ENCODE measurements at places on chromosomes 4 and X.

- DNase-seq, result no peak
These were observed 10.8 kb upstream of the ADH1A start for GRCh38 chr4:99301376-99302164.

- DNase-seq, result no peak
These were observed 24.0 kb downstream of the PCGF3 start for GRCh38 chr4:729336-730315.

DNA sequence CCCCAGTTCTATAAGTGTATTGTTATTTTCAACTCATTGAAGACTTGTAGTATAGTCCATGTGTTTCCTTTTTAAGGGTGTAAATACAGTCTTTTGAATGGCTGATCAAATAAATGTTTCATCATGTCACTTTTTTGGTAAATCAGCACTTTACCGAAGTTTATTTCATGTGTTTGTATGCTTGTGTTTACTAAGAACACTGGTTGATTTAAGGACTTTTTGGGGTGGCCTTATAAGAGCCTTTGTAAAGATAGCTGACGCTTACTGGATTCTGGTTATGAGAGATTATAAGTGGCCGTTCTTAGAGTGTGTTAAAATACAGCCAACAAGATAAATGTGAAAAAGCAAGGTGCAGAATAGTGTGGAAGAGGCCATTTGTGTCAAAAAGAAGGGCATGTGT is 2.6 kb downstream of the UBE2K start:
- no peak for DNase-seq

- no peak for DNase-seq
These were observed 653.9 kb upstream of the AADAT start for GRCh38 chr4:170743633-170744032.

DNA sequence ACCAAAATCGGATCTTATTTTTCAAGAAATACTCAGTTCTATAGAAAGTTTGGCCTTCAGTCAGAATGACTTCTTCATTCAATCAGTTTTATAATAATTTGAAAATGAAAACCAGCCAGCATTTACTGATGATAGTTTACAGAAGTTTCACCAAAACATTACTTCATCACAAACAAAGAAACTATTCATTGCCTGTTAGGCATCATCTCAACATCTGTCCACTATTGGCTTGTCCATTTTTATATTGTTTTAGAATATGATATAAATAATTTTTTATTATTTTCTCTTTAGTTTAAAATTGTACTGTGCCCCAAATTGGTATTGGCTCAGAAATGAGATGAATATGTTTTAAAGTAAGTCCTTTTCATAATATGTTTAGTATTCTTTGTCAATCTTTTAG is 38.4 kb downstream of the FAT4 start:
- no peak for DNase-seq

DNA sequence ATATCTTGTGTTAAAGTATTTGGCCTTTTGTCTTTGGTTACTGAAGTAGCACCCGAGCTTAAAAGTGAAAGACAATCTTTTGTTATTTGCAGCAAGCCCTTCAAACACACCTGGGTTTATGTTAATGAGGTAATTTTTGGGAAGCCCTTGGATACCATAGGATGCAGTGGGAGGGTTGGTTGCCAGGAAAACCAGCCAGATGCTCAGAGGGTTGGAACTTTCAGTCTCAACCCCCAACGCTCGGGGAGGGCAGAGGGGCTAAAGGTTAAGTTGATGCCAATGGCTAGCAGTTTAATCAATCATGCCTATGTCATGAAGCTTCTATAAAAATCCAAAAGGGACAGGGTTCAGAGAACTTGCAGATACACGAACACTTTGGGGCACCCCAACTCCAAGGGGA is 17.2 kb upstream of the GPR173 start:
- DNase-seq, result no peak

GRCh38 chr4:160019936-160020335 is 917.1 kb downstream of the RAPGEF2 start:
- no peak for DNase-seq

DNA sequence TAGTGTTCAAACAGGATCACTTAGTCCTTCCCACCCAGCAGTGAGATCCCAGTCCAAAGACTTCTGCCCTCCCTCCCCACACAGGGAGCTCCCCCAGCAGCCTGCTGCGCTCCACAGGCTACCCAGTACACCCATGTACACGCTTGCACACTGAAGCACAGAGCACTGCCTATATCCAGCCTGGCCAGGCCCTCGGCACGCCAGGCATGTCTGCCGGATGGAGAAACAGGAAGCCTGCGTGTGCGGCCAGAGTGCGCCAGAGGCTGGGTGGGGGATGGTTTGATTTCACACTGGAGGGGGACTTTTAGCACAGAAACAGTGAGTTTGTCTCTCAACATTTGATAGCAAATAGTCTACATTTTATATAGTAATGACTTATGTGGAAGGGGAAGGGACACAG is 833.5 kb upstream of the IGFBP7 start:
- DNase-seq, result no peak

GRCh38 chr4:128517739-128518510 is 230.3 kb upstream of the PGRMC2 start:
- DNase-seq, result no peak

DNA sequence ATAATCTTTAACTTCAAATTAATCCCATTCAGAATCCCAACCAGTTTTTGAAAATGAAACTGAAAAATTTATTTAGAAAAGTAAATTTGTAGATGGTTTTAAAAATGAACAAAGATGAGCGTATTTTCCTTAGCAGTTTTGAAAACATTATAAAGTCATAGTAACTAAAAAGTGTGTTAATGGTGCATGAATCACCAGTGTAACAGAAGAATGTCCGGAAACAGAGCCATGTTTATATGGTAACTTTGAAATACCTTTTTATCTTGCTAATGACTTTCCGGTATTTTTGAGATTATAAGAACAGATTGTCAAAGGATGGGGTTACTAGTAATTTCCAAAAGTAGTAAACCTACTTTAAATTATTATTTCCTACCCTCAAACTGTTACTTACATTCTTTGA is 145.9 kb downstream of the IRS4 start:
- no peak for DNase-seq

GRCh38 chr4:36255577-36255976 is 11.3 kb upstream of the ARAP2 start:
- DNase-seq, result peak; percentile 51

GRCh38 chr4:118327554-118328241 is 25.1 kb downstream of the PRSS12 start:
- DNase-seq, result no peak

- no peak for DNase-seq
These were observed 1869.7 kb downstream of the PCDH7 start for GRCh38 chr4:32589853-32590252.

DNA sequence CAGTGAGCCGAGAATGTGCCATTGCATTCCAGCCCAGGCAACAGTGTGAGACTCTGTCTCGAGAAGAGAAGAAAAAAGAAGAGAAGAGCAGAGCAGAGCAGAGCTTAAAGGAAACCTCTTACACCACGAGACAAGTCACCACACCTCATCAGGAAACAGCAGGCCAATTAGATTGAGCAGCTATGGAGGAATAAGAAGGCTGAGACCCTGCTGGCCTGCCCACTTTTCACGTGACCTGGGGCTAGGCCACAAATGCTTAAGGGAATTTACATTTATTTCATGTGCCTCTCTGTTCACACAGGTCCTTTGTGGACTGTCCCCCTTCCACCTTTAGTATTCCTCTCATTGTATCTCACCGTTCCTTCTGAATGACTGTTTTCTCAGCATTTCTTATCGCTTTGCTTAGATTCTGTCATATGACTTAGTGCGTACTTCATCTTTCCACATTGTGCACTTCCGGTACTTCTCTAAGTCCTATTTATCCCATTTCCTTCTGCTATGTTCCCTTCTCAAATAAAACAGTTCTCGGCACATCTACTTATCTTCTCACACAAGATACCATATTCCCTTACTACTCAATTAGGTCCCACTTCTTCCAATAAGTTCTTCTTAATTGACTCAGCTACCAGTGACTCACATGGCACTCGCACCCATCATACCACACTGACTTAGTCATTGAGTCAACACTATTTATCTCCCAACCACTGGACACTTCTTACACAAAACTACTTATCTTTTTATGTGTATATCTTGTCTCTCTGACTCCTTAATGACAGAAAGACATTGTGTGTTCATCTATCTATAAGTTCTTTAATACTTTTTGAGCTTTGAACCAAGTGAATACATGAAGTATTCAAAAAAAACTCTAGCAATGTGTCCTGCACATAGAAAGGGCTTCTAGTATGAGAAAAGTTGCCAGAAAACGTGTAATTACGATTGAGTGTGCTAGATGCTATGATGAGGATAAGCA is 11.0 kb downstream of the CUL4B start:
- peak; percentile 17 for DNase-seq

GRCh38 chr4:78899302-78899701 is 39.9 kb downstream of the PAQR3 start:
- DNase-seq, result no peak

DNA sequence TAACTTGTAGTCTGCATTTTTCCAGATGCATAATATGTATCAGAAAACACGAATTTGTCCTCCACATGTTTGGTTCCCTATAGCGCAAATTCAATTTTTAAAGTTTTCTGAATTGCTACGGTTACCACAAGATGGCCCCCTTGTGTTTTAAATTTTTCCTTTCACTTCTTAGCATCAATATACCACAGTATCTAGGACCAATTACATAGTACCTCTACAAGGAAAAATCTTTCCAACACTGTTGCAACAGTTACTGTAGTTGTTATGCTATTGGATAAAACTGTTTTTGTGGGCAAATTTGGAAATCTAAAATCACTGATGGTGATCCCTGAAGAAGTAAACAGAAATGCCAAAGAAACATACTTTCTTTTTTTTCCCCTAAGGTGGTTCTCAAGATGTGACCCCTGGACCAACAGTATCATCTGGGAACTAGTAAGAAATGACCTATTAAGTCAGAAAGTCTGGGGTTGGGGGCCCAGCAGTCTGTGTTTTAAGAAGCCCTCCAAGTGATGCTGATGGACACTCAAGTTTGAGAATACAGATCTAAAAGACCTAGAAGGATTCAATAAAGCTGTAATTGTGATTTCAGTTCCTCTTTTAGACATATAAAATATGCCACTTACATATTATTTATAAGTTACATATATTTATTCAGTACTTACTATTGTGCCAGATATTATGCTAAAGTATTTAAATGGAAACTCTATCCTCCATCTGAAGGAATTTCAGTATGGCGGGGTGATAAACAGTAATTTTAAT is 3.1 kb downstream of the ZGRF1 start:
- DNase-seq, result no peak

DNA sequence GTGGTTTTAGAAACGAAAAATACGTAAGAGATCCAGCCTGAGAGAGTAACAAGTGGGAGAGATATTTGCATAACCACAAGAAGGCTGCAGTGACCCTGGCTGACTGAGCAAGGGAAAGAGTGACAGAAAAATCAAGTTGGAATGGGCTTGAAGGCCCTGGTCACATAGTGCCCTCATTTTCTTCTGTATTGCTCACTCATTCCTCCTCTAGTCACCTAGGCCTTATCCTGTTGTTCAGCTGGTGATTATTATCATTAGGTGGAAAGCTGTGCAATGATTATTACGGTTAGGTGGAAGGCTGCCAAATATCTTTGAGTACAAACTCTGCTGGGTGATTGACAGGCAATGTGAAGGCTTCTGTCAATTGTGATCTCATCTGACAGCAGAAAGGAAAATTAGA is 2384.1 kb downstream of the PCDH7 start:
- no peak for DNase-seq

DNA sequence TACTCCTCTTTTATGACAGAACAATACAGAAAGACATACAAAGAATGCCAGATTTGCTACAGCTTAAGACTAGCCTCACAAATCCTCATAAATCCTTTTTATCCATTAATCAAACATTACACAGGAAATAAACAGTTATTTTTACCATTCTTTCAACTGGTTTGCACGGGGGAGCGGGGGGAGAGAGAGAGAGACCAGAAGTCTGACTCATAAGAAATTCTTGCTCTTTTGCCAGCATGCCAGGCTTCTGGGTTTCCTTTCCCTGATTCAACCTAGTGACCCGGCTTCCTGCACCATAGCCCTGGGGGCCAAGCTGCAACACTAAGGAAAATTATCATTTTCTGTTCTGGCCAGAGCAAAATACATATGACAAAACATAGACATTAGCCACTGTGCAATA is 6.8 kb upstream of the RRAGB start:
- DNase-seq, result no peak

DNA sequence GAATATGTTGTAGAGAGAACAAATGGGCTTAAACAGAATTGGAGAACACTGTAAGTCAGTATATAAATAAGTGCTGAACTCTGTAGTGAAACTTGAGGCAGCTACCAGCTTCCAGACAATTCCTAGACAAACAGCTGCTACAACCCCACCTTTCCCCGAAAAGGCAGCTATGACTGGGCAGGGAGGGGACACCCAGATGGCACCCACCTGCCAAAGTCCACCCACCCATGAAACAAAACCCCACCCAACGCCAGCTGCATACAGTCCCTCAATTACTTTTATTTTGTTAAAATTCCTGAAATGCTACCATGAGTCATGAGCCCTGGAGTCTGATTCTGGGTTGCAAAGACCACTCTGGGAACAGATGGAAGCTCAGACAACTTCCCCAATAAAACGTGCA is 24.4 kb downstream of the RELL1 start:
- no peak for DNase-seq

DNA sequence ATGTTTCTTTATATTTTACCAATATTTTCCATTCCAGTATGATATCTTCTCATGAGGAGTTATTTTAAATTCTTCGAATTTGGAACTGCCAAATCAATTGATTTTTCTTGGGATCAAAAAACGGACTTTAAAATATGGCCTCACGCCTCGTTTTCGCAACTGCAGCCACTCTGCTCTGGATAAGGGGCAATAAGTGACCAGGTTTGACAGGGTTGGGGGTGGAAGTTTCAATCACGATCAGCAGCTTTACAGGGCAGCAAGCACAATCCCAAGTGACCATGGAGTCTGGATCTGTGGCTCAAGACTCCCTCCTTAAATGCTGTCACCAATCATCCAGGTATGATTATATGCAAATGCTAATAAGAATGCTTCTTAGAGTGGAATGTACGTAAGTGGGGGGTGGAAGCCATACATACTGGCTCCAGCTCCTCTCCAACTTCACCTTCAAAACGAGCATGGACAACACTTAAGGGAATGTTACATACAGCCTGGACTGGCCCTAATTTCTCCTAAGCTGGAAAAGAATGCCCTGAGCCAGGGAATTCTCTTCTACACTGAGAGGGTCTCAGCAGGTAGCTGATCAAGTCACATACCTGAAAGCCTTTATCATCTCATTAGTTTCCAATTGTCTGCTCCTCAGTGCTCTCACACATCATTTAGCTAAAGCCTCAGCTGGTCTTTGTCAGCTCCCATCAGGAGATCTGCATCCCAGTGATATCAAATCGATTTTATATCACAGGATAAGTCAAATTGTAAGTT is 176.9 kb upstream of the DCAF8L1 start:
- DNase-seq, result no peak

- no peak for DNase-seq
These were observed 148.9 kb upstream of the CPEB2 start for GRCh38 chr4:14853176-14853943.

Measured in activated naive CD4-positive, alpha-beta T cell treated with Interleukin-2 at 50 U/mL for 16 hours (primary cell).